ENCODE measurements at places on chromosomes 5 and 9.

DNA sequence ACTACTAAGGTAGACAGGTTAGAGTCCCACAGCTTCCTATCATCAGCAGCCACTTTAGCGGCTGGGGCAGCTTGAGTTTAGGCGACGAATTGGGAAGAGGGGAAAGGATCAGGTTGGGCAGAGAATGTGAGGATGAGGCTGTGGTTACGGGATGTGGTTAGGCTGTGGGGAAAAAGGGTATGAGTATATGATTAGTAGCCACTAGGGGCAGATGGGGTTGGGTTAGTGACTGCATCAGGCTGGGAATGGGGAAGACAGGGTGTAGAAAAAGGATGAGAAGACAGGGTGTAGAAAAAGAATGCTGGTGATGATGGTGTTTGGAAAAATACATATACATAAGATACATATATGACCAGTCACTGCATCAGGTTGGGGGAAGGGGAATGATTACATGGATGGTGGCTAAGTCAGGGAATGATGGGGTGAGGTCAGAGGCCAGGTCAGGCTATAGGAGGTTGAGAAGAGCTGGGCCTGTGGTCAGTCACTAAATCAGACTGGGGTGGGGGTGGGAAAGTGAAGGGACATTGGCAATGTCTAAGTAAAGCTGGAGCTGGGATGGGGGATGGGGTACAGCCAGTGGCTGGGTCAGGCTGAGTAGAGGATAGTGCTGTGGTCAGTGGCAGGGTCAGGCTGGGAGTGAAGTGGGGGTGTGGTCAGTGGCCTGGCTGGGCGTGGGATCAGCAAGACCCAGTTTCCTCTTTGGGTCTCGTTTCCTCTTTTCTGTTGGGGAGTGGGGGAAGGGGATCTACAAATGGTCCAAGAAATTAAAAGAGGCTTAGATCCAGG is 2.1 kb downstream of the TLN1 start:
- no peak for DNase-seq

GRCh38 chr9:109907400-109907799 is 127.4 kb downstream of the PALM2AKAP2 start:
- no peak for DNase-seq

GRCh38 chr9:77965445-77966123 is 66.0 kb downstream of the GNAQ start:
- no peak for DNase-seq

- no peak for DNase-seq
Observed at GRCh38 chr5:111337133-111337532, 112.9 kb downstream of the CAMK4 start.

DNA sequence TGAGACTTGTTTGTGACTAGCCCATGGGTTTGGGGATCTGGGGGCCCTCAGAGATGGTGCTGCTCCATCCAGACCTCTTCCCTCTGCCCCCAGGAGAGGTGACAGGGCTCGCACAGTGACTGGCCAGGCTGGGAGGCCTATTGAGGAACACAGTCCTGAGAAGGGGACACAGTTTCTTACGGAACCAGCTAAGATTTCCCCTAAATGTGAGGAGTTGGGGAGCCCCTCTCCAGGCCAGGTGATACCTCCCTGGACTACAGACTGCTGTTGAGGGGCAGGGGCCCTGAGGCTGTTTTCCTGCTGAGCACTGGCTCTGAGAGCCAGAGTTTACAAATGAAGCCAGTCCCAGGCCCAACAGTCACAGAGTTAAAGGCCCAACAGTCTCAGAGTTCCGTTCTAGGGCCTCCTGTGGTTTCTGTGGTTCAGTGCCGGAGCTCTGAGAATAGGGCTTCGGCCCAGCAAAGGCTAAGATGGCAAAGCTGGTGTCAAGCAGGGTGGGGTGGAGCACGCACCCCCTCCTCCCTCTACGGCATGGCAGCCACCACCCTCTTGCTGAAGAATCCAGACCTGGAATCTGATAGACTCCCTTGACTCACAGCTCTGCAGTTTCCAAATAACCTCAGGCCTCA is 1.1 kb upstream of the SEMA4D start:
- DNase-seq: no peak

DNA sequence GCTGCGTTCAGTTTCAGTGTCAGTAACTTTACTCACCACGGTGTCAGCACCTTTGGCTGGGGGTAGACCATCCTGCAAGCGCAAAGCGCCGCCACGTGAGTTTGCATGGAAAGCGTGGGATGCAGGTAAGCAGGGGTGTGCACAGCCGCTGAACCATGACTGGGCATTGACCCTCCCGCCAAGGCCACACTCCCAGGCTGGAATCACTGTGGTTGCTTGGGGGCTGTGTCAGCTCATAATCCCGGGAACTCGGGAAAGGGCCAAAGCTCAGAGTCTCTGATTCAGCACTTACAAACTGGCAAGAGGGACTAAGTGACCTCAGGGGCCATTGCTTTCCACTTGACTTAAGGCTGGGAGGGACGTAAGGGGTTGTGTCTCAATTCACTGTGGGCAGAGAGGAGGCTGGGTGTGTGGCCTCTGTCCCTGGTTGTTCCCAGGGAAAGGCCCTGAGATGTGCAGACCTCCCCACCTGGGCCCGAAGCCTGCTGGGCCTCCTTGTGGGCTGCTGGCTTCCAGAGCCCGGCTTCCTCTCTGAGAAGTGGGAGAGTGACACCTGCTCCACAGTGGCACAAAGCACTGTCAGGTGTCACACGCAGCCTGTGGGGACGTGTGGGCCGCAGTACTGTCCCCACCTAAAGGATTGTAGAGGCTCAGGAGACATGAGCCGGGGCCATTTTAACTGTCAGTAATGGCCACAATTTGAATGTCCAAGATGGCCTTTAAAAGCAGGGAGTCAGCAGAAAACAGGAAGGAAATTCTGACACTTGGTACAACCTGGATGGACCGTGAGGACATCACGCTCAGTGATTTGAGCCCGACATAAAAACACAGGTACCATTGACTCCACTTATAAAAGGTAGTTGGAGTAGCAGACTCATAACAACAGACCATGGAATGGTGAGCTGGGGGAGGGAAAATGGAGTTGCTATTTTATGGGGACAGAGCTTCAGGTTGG is 16.7 kb downstream of the ABO start:
- DNase-seq: no peak

- no peak for DNase-seq
Observed at GRCh38 chr5:59423021-59423420, 470.5 kb downstream of the PDE4D start.
